ENCODE measurements at places on chromosomes 4 and X.

- DNase-seq: no peak
Observed at GRCh38 chr4:127622921-127623796, 9.6 kb upstream of the INTU start.

DNA sequence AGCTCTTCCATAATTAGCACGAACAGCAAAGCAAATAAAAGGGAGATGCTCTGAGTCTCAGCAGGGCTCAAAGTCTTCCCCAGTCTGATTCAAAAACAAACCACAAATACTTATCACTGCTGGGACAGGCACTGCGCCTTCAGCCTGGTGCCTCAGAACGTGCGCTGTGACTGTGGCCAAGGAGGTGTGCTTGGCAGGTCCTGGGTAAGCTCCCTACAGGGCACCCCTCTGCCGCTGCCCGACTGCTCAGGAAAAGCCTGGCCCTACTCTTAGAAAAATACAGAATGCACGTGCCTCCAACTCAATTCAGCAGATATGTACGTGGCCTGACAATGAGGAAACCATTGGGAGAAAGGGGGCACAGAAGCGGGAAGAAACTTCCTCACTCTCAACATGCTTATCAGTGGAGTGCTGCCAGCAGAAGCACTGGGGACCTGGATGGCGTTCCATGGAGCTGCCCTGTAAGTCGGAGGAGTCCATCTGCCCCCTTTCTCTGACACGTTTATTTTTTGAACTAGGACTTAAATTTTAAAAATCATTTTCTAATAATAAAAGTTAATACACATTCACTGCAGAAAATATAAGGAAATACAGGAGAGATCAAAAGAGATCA lies 86.8 kb downstream of the GATB start:
- no peak for DNase-seq

DNA sequence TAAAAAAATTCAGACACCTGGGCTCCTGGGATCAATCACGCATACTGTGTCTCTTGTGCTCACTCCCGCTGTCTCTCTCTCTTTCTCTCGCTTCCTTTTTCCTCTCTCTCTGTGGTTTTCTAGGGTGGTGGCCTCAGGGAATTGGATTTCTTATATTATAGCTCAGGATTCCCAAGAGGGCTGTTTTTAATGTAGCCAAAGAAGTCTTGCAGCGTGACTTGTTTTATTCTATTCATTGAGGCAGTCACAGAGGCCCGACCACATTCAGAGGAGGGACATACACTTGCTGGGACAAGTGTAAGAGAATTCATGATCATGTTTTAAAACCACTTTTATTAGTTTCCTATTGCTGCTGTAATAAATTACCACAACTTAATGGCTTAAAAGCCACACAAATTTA lies 59.4 kb downstream of the HPF1 start:
- DNase-seq: no peak

DNA sequence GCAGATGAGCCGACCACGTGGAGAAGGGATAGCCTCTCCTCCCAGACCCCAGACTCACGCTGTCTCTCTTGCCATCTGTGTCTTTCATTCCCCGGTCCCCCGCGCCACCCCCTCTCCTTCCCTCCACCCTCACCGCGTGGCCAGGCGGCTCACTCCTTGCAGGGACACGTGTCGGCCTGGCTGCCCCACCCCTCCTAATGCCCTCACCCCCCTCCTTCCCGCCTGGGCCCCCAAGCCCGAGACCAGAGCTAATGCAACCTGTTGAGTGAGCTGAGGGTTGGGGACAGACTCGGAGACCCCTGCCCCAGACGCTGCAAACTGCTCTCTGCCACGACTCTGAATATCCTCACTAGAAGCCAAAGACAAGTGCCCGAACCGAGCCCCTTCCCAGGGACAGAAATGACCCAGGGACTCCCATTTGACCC lies 1.8 kb downstream of the SLC38A5 start:
- no peak for DNase-seq

DNA sequence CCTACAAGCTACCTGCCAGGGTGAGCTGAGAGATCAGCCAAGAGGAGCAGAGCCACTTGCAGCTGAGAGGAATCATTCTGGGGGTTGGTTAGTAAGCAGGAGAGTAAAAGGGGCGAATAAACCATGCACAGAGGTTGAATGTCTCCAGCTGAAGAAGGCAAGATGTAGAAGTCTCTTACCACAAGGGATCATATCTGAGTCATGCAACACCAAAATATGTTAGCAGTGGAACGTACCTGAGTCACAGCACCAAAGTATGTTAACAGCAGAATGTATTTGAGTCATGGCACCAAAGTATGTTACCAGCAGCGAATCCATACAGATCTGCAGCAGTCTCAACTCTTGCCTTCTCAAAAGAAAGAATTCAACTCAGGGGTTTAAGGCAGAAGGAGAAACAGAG lies 29.9 kb downstream of the C4orf51 start:
- no peak for DNase-seq

GRCh38 chr4:82560853-82561785 lies 669 bp downstream of the TMEM150C start:
- DNase-seq: no peak

DNA sequence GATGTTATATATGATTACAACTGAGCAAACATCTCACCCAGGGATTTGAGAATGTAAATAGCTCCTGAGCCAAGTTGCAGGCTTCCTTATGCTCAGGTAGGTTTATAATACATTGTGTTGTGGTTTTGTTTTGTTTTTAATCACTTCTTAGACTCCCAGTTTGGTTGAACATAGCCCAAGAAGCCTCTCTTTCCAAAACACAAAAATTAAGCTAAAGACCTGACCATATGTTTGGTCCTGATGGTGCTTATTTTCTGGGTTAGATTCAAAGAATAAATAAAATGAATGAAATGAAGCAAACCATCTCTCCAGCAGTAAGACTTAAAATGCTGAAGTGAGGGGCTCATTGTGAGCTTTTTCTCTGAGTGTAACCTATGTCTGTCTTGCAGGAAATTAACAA lies 93.5 kb downstream of the GRXCR1 start:
- no peak for DNase-seq

- DNase-seq: no peak
Observed at GRCh38 chr4:141643557-141643956, 7.2 kb downstream of the IL15 start.

GRCh38 chr4:69830560-69831269 lies 29.2 kb downstream of the SULT1E1 start:
- DNase-seq: no peak

- no peak for DNase-seq
Observed at GRCh38 chr4:131974730-131975129, 1174.4 kb upstream of the PCDH10 start.

- no peak for DNase-seq
Observed at GRCh38 chr4:154329939-154330338, 161.7 kb downstream of the DCHS2 start.
